GM18507 (cell line): ENCODE measurements at places on chromosomes 11 and 22.

DNA sequence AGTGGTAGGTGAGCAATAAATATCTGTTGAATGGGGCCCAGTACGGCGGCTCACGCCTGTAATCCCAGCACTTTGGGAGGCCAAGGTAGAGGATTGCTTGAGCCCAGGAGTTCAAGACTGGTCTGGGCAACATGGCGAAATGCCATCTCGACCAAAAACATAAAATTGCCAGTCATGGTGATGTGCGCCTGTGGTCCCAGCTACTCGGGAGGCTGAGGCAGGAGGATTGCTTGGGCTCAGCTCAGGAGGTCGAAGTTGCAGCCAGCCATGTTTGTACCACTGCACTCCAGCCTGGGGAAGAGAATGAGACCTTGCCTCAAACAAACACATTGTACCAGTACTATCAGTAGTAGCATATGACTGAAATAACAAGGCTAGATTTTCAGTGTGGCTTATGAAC is 4.2 kb downstream of the SGSM3 start:
- DNase-seq: no peak

DNA sequence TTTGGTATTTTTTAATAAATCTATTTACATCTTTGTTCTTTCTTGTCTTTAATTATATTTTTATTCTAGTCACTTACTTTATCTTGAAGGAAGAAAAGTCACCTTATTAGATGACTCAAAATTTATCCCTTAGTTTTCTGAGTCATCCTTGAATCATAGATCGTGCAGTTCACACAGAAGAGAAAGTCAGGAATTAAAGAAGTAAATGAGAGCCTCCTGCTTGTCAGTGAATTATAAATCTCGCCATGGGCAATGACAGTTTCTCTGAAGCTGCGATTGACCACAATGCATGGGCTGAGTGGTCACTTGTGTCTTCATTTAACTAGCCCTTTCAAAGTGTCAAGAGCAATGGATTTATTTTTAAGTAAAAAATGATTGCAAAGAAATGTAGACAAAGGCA is 91.2 kb downstream of the LUZP2 start:
- DNase-seq: no peak

GRCh38 chr11:62921201-62921572 is at the start of gene CHRM1:
Gene CHRM1 (minus strand): TSS chr11:62921363. CDS start chr11:62911100, 10,263 bp downstream.
- no peak for DNase-seq

- DNase-seq: no peak
Observed at GRCh38 chr11:69744435-69744834, 30.7 kb downstream of the FGF4 start.

GRCh38 chr11:12677131-12677530 is 2.9 kb downstream of the TEAD1 start:
- DNase-seq: no peak

DNA sequence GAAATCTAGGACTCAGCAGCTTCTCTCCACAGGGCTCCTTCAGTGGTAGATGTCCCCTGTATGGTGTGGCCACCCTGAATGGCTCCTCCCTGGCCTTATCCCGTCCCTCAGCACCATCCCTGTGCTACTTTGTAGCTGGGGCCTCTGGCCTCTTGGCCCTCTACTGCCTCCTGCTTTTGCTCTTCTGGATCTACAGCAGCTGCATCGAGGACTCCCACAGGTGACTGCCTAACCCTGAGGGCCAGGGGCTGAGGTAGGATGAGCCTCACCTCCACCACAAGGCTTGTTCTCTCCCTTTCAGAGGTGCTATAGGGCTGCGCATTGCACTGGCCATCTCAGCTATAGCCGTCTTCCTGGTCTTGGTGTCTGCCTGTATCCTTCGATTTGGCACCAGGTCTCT is 1.8 kb downstream of the TMEM179B start:
- no peak for DNase-seq

GRCh38 chr22:35344956-35345690 is 35.8 kb upstream of the HMOX1 start:
- DNase-seq: no peak

- DNase-seq: no peak
Observed at GRCh38 chr11:23797624-23798419, 699.0 kb upstream of the LUZP2 start.

DNA sequence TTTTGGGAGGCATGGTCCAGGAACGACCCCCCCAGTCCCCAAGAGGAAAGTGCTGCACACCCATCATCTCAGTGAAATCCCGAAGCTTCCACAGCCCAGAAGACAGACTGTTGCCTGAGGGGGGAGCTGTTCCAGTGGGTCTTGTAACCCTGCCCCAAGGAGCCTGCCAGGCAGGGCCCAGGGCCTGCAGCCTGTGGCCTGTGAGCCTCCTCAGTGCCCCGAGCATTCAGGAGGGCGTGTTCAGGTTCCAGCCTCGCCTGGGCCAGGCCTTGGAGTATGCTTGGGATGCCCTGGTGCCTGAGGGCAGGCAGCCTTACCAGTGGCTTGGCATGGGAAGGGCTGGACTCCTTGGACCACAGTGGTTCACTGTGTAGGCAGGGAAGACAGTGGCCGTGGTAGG is 18.0 kb upstream of the CABP2 start:
- no peak for DNase-seq

DNA sequence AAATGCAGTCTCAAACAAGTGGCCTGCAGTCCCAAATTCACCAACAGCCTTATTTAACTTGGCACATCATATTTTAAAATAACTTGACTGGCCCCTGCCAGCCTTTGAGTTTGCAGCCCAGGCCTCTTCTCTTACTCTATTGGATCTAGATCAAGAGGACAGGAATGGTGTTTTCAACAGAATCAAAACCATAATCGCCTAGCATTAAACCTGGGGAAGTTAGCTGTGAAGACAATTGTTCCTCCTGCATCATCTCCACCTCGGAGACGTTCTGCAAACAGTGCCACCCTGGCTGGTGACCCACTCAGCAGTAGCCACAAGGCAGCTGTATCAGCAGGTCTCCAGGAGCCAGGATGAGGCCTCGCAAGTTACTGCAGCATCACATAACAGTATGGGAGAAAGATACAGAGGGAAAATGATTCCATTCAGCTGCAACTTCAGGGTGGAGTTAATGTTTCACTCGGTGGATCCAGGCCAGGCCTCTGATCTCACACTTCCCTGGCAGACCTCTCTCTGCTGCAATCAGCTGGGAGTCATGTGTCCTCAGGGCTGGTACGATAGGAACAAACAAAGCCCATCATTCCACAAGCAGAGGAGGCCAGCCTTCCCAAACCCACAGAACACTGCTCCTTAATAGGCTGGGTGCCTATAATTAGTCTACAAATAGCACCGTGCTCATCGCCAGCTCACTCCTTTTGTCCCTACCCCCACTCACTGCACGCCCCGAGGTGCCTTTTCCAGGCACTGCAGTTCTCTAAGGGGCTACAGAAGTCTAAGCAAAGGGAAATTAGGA is 18.6 kb upstream of the SCN2B start:
- DNase-seq: no peak

DNA sequence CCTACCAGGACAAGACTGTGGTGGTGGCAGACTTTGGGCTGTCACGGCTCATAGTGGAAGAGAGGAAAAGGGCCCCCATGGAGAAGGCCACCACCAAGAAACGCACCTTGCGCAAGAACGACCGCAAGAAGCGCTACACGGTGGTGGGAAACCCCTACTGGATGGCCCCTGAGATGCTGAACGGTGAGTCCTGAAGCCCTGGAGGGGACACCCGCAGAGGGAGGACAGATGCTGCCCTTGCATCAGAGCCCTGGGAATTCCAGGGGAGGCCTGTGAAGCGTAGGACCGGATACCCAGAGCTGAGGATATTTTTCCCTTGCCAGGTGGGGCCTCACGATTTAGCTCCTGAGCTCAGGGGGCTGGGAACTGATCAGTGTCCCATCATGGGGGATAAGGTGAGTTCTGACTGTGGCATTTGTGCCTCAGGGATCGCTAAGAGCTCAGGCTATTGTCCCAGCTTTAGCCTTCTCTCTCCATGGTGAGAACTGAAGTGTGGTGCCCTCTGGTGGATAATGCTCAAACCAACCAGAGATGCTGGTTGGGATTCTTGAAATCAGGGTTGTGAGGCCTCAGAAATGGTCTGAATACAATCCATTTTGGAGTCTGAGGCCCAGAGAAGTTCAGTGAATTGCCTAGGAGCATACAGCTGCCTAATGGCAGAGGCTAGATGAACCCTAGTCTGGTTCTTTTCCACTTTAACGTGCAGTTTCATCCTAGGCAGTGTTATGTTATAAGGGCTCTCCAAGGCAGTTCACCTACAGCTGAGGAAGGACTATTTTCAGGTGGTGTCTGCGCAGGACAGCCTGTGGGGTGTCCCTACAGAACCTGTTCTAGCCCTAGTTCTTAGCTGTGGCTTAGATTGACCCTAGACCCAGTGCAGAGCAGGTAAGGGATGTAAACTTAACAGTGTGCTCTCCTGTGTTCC is 19.5 kb downstream of the PIK3IP1 start:
- no peak for DNase-seq

- DNase-seq: no peak
Observed at GRCh38 chr11:7637447-7638157, 35.7 kb downstream of the CYB5R2 start.

- peak; percentile 54 for DNase-seq
Observed at GRCh38 chr22:41532908-41533825, 11.1 kb downstream of the POLR3H start.

DNA sequence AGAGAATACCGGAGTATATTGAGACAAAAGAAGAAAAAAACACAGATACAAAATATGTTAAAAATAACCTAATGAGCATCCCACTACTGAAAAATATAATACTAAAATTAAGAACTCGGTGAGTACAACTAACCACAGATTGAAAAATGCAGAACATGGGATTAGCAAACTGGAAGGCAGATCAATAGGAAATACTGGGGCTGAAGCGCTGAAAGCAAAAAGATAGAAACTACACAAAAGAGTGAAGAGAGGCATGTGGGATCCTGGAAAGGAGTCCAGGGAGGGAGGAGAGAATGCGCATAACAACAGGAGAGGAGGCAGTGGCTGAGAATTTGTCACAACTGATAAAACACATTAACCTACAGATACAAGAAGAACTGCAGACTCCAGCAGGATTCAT is 159.3 kb downstream of the EFCAB6 start:
- DNase-seq: no peak

- no peak for DNase-seq
Observed at GRCh38 chr11:93537767-93538261, 5.4 kb downstream of the SMCO4 start.

DNA sequence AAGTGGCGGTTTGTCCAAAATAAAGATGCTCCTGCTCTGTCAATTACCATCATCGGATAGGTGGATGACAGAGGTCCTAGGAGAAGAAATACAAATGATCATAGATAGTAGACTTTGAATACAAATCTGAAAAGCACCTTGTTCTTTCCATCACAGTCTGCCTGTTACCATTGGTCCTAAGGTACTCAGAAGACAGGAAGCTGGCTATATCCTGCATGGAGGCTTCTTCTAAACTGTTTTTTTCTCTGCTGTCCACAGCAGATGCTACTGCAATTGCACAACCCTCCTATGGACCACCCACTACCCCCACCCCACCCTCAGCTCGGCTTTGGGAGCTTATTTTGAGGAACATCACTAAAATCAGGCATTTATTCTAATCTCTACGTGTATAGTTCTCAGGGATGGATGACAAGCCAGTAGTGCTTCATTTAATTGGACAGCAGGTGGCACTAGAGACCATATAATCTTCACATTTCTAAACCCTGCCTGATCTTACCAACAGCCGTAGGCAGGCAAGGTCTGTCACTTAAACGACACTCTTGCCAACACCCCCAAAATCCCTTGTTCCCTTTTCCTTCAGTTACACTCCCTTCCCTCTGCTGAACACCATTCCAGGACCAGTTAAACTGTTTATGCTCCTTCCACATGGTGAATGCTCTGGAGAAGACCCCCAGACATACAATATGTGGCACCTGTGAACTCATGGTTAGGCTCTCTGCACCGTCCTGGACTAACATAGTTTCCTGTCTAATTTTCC is 6.6 kb upstream of the PTS start:
- DNase-seq: peak; percentile 50

DNA sequence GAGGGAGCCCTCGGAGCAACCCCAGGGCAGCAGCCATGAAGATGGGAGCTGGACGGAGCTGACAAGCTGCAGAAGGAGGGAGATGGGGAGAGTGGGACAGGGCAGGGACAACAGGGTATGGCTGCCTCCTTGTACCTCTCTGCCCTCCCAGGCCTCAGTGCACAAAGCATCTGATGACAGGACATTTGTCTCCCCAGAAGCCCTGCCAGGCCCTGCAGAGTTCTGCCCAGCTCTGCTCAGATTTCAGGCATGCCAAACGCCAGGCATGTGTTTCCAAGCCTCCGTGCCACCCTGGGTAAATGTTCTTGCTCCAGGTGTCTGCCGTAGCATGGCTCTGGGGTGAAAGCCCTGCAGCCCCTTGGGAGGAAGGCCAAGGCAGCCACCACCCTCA is 1.1 kb upstream of the IFITM10 start:
- DNase-seq: no peak

DNA sequence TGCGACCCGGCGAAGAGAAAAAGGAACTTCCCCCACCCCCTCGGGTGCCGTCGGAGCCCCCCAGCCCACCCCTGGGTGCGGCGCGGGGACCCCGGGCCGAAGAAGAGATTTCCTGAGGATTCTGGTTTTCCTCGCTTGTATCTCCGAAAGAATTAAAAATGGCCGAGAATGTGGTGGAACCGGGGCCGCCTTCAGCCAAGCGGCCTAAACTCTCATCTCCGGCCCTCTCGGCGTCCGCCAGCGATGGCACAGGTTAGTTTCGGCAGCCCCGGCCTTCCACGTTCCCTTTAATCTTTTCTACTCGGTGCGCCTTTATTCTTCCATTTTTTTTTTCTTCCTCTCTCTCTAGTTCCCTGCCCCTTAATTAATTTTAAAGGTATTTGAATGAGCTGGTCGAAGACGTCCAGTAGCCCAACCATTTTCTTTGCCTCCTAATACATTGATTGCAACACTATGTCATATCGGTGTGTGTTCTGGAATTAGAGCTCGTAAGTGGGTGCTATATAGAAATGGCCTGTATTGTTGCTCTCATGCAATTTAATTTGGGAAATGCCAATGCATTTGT is 537 bp downstream of the EP300 start:
- DNase-seq: no peak

GRCh38 chr11:66335531-66336233 is 552 bp downstream of the RIN1 start:
- no peak for DNase-seq

DNA sequence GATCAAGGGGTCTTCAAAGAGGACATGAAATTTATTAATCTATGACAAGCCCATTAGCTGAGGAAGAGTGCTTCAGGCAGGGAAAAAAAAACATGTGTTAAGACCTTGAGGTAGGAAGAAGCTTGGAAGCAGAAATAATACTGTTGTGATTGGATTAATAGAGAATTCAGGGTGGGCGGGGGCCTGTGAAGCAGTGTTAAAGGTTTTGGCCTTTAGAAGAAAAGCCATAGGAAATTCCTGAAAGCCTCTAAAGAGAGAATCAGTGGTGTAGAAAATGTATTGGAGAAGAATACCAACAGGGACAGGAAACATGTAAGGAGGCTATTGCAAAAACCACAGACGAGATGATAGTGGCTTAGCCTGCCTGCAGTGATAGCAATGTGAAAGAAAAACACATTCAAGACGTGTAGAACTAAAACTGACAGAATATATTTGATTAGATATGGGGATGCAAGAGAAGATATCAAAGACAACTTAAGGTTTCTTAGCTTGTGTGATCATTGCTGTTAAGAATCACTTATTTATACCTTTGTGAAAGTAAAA is 404.4 kb upstream of the ANO3 start:
- no peak for DNase-seq

GRCh38 chr22:37503850-37504249 is 15.4 kb downstream of the CARD10 start:
- DNase-seq: no peak
